WTC11 (cell line): ENCODE measurements at places on chromosomes 7 and 10. TPM values are rescaled to one million over a fixed set of nuclear protein-coding genes. Genes with fewer than 3 reads are reported as not detected.

DNA sequence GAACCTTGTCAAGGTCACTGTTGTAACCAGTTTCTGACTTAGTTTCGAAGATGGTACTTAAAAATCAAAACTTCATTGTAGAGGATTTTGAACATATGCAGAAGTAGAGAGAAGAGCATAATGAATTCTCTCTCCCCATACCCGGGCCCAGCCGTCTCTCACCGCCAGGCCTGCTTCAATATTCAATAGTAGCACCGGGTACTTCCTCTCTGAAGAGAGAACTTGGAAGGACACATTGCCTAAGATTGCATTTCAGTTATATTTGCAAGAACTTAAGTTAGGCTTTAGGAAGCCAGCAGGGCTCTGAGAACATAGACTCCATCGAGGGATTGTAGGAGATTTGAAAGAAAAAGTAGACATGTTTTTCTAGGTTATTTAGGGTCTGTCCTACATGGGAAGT is 19.1 kb downstream of the LMTK2 start:
- no peaks in the 10 kb centered on the region for H3K36me3 ChIP-seq
- no peak overlapping the region for H3K4me3 ChIP-seq
- H3K27me3 ChIP-seq: no peaks in the 10 kb centered on the region
- no peak for DNase-seq

The GRID1 gene
- 0.21 to 0.50 TPM (median 0.37 TPM) in 3 replicates for total RNA-seq

DNA sequence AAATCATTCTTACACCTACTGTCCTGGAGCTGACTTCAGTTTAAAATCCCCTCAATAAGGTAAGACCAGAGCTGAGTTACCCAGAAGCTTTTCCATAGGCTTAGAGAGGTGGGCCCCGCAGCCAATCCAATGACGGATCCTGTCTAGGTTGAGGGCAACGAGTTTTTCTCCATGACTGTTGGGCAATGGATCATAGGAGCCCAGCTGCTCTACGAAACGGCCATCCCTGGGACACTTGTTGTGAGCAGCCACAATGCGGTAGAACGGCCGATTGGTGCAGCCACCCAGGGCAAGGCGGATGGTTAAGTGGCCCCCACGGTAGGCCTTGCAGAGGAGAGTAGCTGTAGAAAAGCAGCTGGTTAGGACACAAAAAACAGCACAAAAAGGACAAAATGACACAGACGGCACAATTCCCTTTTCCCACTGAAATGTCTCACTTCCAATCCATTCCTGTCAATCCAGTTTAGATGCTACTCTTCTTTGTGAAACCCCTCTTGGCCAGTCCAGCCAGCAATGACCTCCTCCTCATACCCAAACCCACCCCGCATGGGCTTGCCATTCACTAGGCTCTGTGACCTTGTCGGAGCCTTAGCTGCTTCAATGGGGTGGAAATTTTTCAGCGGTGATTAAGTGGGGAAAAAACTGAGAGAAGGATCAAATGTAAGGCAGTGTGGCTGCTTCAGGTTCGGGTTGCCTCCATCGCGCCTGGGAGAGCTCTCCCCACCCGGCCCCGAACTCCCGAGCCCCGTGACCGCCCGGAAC is 580 bp downstream of the MRPS16 start:
- DNase-seq: no peak
- H3K27me3 ChIP-seq: no peaks in the 10 kb centered on the region
- peaks cover 30% of the 10 kb centered on the region for H3K36me3 ChIP-seq
- H3K4me3 ChIP-seq: peak overlapping the region; percentile 95

GRCh38 chr10:91528080-91528479 is 104.8 kb downstream of the PPP1R3C start:
- H3K36me3 ChIP-seq: no peaks in the 10 kb centered on the region
- H3K4me1 ChIP-seq: no peaks in the 10 kb centered on the region

DNA sequence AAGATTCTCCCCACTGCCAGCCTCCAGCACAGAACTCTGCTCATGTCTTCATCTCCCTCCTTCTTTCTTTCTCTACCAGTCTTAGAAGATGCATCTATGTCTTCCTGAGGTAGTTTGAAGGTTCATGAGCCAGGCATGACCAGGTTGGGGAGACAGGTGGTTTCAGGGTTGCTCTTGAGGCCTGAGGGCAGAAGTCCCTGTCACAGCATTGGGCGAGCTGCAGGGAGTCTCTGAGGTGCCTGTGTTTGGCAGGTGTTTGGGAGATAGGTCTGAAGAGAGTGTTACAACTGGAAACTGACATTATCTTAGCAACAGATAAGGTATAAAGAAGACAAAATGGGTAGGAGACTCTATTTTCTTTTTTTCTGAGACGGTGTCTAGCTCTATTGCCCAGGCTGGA is 18.7 kb downstream of the PRSS2 start:
- peaks cover 14% of the 10 kb centered on the region for H3K27me3 ChIP-seq
- H3K36me3 ChIP-seq: no peaks in the 10 kb centered on the region
- H3K4me3 ChIP-seq: no peak overlapping the region

- H3K27ac ChIP-seq: peak overlapping the region; percentile 14
- H3K4me1 ChIP-seq: no peaks in the 10 kb centered on the region
- DNase-seq: no peak
These were observed 34.8 kb downstream of the CUL1 start for GRCh38 chr7:148733496-148733895.
